ENCODE measurements at places on chromosomes 16 and 17.

DNA sequence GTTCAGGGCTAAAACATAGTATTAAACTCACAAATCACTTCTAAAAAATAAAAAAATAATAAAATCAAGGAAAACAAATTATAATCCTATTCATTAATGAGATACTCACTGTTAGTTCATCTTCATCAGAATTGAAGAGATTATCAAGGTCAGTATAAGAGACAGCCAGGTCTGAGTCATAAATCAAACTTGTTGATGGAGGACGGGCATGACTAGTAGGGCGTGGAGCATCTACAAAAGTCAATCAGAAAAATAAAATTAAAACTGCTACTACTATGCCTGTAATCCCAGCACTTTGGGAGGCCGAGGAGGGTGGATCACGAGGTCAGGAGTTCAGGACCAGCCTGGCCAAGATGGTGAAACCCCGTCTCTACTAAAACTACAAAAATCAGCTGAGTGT lies 59.1 kb upstream of the INTS2 start:
- no peak for DNase-seq

DNA sequence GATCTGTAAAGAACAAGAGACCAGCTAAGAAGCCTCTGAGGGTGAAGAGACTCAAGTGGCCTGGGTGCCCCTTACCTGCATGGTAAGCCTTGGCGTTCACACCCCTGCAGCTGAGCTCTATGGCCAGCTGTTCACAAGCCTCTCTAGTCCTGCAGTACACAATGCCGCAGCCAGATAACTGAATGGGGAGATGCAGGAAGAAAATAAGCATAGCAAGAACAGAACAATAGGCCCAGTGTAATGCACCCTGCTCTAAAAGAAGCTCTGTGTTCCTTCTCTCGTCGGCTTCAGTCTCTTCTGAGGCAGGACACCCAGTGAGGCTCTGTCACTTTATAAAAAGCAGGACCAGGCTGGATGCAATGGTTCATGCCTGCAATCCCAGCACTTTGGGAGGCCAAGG lies 5.4 kb downstream of the RECQL5 start:
- no peak for DNase-seq

DNA sequence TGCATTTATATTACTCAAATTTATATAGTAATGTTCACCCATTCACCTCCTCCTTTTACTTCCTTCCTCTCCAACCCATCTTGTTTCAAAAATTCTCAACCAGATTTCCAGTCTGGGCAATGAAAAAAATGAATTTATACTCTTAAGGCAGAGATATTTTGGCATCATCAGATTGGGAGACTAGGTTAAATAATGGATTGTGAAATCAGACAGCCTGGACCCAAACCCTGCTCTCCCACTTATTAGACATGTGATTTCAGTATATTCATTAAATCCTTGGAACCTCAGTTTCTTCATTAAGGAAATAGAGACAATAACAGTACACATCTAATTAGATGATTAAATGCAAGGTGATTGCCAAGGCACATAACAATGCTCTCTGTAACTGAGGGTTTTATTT lies 7.8 kb downstream of the ACSM1 start:
- no peak for DNase-seq

DNA sequence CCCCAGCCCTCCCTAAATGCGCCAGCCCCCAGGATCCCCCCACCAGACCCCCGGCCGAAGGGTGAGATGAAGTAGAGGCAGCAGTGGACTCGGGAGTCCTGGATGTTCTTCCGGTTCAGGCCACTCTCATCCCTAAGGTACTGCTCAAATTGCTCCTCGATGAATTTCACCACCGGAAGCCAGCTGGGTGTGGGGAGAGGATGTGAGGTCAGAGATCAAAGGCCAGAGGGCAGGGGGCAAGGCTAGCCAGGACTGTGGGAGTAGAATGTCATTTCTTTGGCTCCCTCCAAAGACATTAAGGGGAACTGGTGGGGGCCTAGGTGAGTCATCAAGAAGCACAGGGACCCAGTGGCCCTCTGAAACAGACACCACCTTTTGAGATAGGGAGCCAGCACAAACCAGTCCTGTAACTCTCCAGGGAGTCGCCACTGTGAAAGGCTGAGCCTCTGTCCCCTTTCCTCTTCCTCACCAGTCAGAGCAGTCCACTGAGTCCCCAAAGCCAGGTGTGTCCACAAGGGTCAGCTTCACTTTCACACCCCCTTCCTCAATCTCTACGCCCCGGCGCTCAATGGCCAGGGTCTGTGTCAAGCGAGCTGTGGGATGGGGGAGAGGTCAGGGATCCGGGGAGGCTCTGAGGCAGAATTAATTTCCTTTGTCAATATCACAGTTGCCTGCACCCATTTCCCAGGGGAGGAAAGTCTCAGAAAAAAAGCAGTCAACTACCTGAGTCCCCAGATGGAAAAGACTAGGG lies 895 bp downstream of the SEPTIN1 start:
- no peak for DNase-seq

DNA sequence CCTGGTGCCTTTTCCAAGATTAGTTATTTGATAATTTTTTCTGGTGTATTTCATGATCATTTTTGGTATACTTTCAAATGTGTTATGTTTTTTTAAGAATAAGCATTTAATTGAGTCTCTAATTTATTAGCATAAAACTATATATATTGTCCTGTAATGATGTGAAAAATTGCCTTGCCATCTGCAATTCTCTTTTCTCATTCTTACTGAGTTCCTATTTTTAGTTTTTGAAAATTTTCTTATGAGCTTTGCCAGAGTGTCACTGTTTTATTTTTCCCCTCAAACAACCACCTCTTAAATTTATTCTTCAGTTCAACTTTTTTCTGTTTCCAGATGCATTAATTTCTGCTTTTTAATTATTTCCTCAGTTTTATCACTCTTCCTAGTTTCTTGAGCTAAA lies 59.3 kb downstream of the PRKCB start:
- DNase-seq: no peak

DNA sequence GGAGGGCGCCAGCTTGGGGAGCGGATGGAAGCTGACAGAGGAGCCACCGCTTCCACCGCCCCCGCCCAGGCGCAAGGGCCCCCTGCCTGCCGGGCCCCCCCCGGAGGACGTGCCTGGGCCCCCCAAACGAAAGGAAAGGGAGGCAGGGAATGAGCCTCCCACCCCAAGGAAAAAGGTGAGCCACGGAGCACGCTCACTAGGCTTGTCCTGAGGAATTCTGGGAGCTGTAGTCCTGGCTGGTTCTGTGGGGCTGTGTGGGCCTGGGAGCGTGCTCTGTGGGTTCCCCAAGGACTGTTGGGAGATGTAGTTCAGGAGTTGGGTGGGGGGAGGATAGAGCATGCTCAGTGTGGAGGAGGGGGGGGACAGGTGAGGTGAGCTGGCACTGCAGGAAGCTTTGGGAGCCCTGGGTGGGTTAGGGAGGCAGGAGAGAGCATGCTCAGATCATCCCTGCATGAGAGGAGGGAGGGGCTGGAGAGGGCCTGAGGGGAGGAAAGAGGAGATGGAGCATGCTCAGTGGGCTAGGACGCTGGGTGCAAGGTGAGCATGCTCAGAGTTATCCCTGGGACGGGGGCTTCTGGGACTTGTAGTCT lies 4.5 kb downstream of the FBXL19 start:
- DNase-seq: no peak

GRCh38 chr16:4599037-4599436 lies 15.7 kb downstream of the UBALD1 start:
- no peak for DNase-seq

- DNase-seq: no peak
Measured at GRCh38 chr16:25411396-25412081, 153.9 kb upstream of the ZKSCAN2 start.

DNA sequence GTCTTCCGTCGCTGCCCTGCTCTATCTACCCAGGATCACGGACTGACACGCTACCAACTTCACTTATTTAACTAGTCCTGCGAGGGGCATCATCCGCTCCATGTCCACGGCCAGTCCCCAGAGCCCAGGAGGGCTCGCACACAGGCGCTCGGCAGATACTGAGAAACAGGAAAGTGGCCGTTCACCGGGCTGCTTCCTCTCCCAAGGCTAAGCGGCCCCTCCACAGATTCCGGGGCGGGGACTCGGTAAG lies 388 bp downstream of the OXLD1 start:
- no peak for DNase-seq

- no peak for DNase-seq
Measured at GRCh38 chr17:8391711-8392110, 5.9 kb downstream of the RNF222 start.

- no peak for DNase-seq
Measured at GRCh38 chr16:82924075-82924854, 297.5 kb downstream of the CDH13 start.

DNA sequence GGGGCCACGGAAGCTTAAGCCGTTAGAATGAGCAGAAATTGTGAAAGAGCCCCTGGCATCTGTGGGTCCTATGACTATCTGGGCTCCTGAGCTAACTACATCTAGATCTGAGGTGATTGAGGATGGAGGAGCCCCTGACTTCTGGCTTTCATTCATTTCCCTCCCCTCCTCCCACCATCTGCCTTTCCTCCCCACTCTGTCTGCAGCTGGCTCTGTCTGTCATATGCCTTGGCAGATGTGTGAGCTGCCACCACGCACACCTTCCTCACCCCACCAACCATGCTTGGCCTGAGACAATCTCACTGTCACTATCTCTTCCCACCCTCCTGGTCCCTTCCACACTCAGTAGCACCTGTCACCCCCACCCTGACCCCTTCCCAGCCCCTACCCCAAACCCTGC lies 5.1 kb downstream of the CD300E start:
- DNase-seq: no peak

All from HL-60 (cell line).